Renal cortex interstitium (tissue), 15 donors: ENCODE measurements at places on chromosomes 5 and 9.

- DNase-seq = no peak
Measured at GRCh38 chr5:134447815-134448520, 36.3 kb upstream of the CDKN2AIPNL start.

- DNase-seq = no peak
Measured at GRCh38 chr9:128390813-128391711, 19.9 kb downstream of the URM1 start.

DNA sequence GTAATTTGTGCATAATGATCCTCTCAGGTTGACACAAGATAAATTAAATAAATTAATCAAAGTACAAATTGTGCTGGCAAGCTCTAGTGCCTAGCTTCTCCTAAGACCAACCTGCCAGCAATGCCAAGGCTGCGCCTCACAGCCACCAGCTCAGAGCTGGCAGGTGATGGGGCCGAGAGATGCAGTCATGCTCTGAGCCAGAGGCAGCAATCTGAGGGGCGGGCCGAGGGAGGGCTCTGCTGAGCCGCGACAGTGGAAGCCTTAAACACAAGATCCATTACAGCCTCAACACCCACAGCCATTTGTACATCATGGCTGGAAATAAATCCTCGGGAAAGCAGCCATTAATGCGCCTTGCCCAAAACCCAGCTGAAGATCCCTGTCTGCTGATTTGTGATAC is 20.3 kb downstream of the MED27 start:
- peak; percentile 37 for DNase-seq

DNA sequence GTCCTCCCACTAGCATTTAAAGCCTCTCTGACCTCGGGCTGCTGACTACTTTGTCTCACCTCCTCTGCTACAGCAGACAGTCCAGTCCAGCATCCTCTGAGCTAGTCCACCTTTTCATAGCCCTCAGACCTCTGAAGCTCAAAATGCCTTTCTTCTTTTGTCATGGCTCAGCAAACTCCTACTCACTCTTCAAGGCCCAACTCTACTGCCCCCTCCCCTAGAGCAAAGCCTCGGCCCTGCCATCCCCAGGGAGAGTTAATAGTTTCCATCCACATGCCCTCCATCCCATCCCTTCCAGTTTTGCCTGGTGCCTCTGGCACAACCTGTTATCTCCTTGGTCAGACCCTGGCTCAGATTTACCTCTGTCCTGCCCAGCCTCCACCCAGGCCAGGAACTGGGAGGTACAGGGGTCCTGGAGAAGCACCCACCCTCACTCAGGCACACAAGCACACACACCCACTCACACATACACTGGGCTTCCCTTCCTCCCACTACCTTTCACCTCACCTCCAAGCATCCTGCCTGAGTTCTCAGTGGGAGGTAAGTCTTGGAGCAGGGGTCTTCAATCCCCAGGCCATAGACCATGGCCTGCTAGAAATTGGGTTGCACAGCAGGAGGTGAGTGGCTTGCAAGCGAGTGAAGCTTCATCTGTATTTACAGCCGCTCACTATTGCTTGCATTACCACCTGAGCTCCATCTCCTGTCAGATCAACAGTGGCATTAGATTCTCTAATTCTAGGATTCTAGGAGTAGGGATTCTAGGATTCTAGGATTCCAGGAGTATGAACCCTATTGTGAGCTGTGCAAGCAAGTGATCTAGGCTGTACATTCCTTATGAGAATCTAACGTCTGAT is 18.1 kb downstream of the PDLIM4 start:
- no peak for DNase-seq

DNA sequence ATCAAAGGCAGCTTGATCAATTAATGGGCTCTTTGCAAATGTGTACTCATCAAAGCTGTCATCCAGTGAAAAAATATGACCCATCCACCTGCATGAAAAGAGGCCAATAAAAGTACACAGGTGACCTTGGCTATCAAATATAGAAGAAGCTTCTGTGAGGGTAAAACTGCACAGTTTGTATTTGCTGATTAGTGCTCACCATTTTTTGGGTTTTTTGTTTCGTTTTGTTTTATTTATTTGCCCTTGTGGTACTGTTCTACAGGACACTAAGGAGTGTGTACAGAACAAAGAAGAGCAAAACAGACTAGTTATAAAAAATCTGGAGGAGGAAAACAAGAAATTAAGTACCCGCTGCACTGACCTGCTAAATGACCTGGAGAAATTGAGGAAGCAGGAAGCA is 101.3 kb downstream of the CNTLN start:
- DNase-seq = no peak

DNA sequence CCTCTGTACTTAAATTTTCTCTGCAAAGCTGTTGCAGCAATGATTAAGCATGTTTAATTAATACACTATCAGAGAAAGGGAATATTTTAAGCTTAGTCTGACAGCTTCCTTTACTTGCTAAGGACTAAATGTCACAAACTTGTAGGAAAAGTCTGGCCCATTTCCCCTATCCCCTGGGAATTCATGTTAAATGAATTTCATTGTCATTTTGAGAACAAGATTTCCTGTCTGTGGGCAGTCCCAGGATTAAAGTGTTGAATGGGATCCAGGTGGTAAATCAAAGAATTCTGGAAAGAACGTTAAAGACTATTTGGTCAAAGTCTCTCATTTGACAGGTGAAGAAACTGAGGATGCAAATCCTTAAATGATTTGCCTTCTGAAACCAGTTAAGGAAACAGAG is 214.8 kb downstream of the MPDZ start:
- DNase-seq = no peak

- no peak for DNase-seq
Measured at GRCh38 chr9:69317081-69317480, 7.9 kb upstream of the ENTREP1 start.

- DNase-seq = no peak
Measured at GRCh38 chr5:178389026-178389729, 156.6 kb upstream of the PHYKPL start.

DNA sequence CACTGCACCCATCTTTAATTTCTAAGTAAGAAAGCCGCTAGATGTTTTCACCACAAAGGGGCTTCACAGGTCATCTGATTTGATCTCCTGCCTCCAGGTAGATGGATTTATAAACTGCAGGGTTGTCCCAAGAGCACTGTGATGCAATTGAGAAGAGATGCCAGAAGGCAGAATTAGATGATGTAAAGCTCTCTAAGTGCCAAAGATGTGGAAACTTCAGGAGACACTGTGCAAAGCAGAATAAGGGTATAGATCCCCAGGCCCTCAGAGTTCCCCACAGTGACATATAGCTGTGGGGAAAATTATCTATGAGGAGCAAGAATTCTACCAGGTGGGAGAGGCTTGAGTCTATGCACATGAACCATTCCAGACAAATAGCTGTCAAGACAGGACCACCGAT is 90.5 kb downstream of the FSTL4 start:
- no peak for DNase-seq

GRCh38 chr9:134657666-134658377 is 16.2 kb downstream of the COL5A1 start:
- no peak for DNase-seq

GRCh38 chr9:136152931-136153330 is 34.3 kb upstream of the TMEM250 start:
- no peak for DNase-seq

GRCh38 chr9:124017051-124017928 is 5.7 kb downstream of the LHX2 start:
- no peak for DNase-seq

GRCh38 chr5:147223948-147224791 is 10.7 kb upstream of the STK32A start:
- DNase-seq = no peak

DNA sequence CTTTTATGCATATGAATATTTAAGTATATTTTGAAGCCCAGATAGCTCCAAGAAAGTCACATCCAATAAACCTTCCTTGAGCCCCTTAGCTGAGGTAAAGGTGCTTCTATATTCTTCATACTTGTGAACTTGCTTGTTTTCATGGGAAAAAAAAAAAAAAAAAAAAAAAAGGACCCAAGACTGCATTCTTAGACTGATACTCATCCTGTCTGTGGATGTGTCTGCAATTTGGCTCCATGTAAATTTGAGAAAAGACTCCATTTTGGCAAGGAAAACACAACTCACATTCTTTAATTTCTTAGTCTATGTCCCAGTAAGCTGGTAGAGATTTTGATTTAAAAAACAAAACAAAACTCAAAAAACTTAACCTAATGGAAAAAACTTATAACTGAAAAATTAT is 238.3 kb downstream of the FBXL17 start:
- no peak for DNase-seq

GRCh38 chr5:78671609-78672008 is 23.0 kb upstream of the LHFPL2 start:
- DNase-seq = no peak

DNA sequence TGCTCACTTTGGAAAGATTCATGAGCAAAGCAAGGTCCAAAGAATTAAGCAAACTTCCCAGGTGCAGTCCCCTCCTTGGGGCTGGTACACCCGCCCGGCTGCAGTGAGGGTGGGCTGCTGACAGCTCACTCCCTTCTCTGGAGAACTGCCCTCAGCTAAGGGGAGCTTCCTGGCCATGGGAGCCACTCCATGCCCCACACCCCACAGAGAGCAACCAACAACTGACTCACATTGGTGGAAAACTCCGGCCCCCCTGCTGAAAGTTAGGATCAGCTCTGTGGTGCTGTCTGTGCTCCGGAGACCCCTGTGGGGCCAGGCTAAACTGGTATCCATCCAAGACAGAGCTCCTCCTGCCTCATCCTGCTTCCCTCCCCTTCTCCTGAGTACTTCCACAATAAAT is 223.0 kb downstream of the GABBR2 start:
- DNase-seq = no peak

DNA sequence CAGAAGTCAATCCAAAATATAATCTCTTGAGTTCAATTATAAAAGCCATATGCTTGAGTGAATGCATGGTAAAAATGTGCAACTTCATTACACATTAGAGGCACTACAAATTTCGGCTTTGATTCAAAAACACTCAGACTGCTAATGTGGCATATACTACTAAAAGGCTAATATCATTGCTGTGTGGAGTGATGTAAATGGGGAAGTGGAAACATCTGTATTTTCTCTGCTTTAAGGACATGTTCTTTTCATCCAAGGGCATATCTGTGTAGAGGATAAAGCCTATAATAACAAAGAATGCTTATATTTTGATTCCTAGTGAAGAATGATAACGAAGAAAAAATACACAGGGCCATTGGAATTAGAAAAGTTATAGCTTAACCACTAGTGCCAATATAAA is 643.9 kb upstream of the ZNF608 start:
- no peak for DNase-seq

GRCh38 chr9:131275332-131276093 is 797 bp downstream of the FAM78A start:
- DNase-seq = no peak

- no peak for DNase-seq
Measured at GRCh38 chr5:103490030-103490739, 72.4 kb downstream of the NUDT12 start.

DNA sequence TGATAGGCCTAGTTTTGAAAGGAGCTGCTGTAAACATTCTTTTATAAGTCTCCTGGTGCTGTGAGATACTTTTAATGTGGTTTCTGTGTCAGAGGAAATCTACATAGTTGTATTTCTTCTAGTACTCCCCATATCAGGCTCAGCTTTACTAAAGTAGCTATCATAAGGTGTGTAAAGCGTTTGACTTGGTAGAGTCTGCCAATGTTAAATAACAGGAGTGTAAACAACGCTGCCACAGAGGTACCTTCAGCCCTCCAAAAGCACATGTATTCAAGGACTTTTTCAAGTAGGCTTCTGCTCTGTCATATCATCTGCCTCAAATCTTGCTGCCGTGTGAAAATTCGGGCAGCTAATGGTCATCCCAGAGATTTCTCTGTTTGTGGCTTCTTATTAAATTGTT is 142.7 kb downstream of the ZSWIM6 start:
- DNase-seq = no peak

DNA sequence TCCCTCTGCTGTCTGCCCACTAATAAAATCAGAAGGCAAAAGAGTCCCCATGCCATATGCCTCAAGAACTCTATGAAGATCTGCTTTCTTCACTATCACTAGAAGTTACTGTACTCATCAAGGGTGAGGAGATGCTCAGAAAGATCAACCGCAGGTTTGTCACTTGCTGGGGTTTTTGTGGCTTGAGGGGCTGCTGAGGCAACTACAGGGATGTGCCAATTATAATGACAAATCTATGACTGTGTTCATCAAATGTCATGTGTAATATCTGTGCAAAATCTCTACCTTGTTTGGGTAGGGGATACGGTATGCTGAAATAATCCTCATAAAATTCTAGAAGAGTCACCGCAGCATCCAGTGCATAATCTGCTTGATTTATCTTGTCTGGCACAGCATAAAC is 13.0 kb downstream of the ERAP1 start:
- no peak for DNase-seq

DNA sequence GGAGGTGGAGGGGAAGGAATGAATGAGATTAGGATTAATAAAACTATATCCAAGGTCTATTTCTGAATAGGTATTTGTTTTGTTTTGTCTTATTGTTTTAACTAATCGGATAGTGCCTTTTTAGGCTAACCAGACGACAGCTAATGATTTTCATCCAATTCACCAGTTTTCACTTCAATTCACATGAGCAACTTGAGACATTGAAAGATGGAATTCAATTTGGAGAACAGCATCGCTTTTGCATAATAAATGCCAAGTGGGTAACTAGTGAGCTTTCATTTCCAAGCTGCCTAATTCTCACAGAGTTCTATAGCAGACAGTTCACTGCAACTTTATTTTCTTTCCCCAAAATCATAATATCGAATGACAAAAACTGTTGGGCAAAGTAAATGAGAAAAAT is 5.0 kb downstream of the AGXT2 start:
- no peak for DNase-seq

- no peak for DNase-seq
Measured at GRCh38 chr9:86945728-86946200, 1.5 kb downstream of the GAS1 start.

- no peak for DNase-seq
Measured at GRCh38 chr5:134659456-134659855, 10.9 kb downstream of the SEC24A start.

DNA sequence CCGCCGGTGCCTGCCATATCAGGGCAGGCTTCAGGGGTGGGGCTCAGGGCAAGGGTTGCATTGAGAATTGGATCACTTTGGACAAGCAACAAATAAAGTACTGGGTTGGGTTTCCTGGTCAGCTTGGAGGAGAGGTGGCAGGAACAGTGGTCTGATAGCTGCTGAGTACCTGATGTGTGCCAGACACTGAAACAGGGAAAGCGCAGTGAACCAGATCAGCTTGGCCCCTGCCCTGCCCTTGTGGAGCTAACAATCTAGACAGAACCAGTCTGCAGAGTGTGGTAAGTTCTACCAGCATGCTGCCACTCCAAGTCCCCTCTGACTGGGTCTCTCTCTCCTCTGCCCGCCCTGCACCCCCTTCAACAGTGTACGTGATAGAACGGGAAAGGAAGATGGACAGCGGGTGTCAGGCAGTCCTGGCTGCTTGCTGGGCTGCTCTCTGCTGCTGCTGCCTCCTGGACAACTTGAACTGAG is 53.4 kb downstream of the CYSTM1 start:
- no peak for DNase-seq

DNA sequence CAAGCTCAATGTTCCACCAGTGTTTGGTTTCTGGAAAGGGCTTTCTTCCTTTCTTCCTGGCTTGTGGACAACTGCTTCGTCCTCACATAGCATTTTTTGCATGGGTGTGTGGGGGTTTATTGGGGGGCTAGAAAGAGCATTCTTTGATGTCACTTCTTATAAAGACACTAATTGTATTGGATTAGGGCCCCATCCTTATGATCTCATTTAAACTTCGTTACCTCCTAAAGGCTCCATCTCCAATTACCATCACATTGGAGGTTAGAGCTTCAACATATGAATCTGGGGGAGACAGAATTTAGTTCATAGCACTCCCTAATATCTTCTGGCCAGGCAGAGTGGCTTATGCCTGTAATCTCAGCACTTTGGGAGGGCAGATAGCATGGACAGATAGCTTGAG is 6.1 kb upstream of the MACROH2A1 start:
- no peak for DNase-seq

GRCh38 chr5:32071351-32071944 is 102.7 kb downstream of the GOLPH3 start:
- no peak for DNase-seq
